ENCODE measurements at places on chromosomes 4 and X.

DNA sequence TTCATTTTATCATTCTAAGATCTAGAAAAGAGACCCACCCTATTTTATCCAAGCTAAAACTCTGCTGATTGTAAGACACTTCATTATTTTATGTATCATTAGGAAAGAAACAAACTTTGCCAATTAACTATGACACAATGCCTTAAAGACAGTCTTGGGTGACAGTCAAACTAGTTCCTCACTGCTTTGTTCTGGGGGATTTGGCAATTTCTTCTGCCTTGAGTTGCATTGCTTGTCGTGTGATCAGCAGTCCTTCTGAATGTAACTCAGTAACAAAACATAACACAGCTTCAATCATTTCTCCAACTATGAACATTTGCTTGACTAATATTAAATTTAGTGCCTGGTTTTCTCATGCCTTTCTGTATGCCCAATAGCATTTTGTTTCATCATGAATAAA is 577.9 kb upstream of the DIPK2B start:
- DNase-seq, result no peak

DNA sequence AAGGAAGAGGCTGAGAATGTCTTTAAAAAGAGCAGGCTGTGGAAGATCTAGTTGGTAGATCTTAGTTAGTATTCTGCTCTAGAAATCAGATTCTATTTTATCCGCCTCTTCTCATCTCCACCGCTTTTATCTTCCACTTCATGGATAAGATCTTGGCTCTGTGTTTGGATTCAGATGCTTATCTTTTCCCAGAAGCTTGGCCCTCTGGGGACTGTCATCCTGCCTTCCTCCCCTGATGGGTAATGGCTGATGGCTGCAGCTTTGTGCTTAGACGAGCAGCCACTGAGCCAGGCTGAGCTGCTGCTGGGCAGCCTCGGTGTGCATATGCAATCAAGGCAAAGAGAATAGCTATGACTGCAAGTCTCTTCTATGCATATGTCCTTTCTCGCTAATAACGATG is 23.5 kb downstream of the TRIML1 start:
- DNase-seq, result no peak

DNA sequence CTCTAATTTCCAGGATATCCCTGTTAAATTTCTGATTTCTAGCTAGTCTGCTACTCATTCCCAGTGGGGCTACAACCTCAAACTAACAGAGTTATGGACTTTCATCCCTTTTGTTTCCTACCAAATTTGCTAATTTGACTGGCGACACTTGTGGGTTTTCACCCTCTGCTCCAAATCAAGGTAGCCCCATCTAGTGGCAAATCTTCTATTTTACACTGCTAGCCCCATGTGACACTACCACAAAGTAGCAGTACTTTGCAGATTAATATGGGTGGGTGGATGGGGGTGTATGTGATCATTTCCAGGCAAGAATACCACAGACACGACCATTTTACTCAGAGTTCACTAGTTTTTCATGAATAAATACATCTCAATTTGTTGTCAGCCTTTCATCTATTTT is 150.3 kb downstream of the MSL3 start:
- no peak for DNase-seq

- DNase-seq, result no peak
These were observed 30.3 kb downstream of the RGS12 start for GRCh38 chr4:3323071-3323481.

DNA sequence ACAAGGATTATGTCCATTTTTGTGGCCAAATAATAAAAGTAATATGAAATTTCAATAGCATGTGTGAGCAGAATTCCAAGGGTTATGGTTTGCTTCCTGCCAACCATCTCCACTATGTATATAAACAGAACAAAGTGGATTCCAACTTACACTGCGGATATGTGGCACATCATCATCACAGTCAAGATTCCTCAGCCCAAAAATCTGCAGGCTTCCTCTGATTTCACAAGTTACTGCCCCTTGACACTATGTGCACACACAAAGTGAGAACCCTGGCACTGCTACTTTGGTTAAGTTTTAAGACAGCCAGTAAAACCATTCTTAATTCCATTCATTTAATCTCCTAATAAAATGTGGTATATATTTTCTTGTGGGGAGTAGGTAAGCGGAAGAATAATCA is 76.4 kb downstream of the LEF1 start:
- DNase-seq, result no peak

- no peak for DNase-seq
These were observed 808 bp downstream of the HUWE1 start for GRCh38 chrX:53685711-53686110.

GRCh38 chr4:12409507-12410190 is 981.0 kb upstream of the HS3ST1 start:
- DNase-seq, result peak; percentile 26

DNA sequence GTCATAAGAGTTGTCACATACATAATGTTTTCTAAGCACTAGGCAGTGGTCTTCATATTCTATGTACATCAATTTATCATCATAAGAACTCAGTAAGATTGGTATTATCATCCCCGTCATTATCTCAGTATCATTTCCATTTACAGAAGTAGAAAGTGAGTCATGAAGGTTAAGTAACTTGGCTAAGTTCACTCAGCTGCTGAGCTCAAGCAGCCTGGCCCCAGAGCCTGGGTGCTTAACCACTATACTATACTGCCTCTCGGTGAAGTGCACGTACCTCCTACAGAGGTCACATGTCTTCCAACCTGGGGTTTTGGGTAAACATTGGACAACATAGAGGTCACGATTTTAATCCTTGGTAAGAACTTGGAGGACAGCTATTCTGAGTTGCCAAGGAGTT is 161.5 kb upstream of the GATB start:
- no peak for DNase-seq

DNA sequence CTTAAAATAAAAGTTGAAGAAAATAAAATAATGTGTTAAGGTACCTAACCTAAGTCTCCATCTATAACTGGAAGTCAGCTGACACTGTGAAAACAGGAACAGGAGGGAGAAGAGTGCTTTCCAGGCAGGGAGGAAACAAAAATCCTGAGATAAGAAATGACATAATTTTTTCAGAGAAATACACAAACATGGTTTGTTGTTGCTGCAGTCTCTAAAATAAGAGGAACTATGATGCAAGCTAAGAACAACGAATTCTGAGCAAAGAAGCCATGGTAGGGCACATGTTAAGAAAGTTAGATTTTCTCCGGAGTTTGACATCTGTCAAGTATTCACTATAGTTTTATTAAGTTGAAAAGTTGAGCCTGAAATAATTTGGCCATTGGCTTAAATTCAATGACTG is 26.9 kb downstream of the PAPSS1 start:
- no peak for DNase-seq

GRCh38 chrX:37776987-37777325 is 2.9 kb upstream of the CYBB start:
- no peak for DNase-seq

GRCh38 chr4:121995790-121996537 is 44.1 kb upstream of the TRPC3 start:
- no peak for DNase-seq

DNA sequence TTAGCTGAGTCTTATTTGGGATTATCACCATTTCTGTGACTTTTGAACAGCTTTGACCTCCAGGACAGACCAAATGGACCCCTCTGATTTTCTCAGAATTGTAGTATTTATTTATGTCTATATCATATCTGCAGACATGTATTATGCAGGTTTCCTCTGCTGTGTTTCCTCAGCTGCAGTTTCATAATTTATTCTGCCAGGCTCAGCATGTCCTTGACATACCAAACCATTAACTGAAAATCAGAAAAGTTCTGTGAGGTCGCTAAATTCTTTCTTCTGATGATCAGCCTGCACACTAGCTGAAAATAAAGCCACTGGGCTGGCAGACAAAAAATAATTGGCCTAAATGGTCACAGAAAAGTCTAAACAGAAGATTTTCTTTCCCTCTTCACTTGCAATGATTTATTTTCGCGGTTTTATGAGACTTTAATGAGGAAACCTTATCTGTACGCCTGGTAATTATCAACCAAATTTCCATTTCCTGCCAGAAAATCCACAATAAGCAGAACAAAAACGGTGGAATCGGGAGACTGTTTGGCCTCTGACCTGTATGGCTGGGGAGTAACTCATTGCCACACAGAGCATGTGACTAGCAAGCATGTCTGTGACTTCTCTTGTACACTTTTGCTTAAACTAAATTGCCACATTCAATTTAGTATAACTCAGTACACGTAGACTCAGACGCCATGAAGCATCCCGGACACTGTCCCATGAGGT is 150.9 kb downstream of the ENPP6 start:
- DNase-seq, result no peak

DNA sequence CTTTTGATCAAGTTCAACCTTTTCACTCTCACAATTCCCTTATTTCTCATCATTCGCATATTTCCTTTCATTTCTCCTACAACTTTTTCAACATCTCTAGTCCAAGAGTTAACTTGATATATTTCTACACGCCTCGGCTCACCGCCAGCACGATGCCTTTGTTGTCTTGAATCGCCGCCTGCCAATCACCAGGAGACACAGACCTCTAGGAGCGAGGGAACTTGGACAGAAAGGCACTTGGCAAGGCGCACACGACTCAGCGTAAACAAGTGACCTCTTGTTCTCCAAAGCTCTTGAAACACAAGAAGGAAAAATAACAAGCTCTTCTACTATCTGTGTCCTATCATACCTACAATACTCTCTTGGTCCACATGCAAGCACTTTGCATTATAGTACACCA is 27.1 kb upstream of the RBMX start:
- no peak for DNase-seq

- DNase-seq, result no peak
These were observed 20.7 kb downstream of the AFAP1 start for GRCh38 chr4:7918981-7919380.

- peak; percentile 95 for DNase-seq
These were observed at the start of the genes HAUS3 and POLN for GRCh38 chr4:2241410-2242353. Gene HAUS3, minus strand, starts transcription at chr4:2242121. Its CDS starts 1,175 bp downstream, at chr4:2240946. Gene POLN, minus strand, starts transcription at chr4:2242121. Its CDS starts 12,890 bp downstream, at chr4:2229231.

DNA sequence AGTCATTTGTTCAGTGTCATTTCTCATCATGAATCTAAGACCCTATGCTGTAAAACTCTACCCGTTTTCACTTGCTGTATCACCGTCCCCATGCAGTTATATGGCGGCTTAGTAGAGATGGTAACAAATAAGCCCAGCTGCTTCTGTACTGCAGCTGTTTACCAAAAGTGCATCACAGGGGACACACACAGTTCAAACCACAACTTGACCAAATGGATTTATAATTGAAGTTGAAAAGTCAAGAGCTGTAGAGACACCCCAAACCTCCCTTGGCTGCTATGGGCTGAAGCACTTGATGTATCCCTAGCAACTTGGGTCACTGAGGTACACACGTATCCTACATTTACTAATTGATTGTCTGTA is 219.0 kb upstream of the FGF13 start:
- DNase-seq, result no peak

DNA sequence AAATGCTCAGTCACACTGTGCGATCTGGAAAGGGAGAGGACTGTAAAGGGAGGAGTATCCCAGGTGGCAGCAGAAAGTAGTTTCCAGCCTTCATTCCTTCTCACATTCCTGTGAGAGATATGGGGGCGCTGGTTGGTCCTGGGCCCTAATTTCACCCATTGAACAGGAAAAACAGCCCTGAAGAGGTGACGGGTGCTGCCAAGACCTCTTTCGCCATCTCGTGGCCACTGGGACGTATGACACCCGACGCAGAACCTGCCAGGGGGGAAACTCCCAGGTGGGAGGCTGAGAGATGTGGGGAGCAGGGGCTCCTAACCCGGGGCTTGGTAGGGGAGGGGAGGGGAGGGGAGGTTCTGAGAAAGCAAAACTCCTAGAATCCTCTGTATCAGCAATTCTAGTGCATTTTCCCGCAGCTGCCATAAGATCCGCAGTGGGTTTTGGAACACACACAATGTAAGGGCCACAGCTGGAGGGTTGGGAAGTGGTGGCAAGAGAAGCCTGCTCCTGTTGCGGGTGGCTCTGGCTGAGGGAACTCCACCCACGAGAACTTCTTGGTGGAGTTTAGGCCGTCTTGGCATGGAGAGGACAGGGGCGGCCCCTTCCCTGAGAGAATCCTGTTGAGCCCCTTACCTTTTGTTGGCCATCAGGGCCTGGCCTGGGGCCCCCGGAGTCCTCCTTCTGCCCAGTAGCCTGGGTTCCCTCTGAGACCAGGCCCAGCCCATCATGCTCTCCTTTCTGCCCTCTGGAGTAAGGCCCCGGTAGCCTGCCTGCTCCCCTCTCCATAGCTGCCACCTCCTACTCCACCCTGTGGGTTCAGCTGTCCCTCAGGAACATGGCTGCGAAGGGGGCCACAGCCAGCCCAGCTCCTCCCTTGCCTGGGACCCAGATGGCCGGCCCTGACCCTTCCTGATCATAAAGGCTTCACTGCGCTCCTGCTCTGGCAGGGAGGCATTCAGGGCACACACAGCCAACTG is 134.1 kb downstream of the OR13H1 start:
- peak; percentile 18 for DNase-seq

DNA sequence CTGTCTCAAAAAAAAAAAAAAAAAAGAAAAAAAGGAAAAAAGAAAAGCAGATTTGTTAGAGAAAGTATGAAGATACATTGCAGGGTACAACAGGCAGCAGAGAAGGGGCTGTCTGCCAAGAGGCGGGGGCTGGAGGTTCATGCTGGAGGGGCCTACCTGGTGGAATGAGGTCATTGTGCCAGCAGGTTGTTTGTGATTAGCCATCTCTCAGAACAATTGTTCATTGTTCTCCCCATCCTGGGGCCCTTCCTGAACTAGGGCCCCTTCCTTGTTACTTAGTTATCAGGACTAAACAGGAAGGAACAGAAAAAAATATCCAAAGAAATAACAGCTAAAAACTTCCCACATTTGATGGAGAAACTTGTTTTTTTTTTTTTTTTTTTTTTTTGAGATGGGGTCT is 14.0 kb upstream of the GPKOW start:
- no peak for DNase-seq

DNA sequence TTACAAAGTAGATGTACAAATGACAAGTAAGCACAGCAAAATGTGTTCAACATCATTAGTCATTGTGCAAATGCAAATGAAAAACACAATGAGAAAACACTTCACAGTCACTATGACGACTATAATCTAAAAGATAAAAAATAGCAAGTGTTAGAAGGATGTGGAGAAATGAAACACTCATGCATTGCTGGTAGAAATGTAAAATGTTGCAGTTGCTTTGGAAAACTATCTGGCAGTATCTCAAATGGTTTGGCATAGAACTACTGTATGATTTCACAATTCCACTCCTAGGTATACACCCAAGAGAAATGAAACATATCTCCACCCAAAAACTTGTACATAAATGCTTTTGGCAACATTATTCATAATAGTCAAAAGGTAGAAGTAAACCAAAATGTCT is 459.7 kb upstream of the TRAM1L1 start:
- no peak for DNase-seq

DNA sequence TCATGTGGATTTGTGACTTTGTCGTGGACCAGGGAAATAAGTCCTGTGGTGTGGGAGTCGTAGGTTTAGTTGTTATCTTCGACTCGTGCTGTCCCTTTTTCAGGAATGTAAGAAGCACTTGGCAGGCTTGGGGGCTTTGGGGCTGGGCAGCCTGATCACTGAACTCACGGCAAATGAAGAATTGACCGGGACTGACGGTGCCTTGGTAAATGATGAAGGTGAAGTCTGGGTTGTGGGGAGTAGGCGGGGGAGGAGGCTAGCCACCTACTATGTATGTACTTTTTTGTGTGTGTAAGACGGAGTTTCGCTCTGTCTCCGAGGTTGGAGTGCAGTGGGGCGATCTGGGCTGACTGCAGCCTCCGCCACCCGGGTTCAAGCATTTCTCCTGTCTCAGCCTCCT is 1.2 kb downstream of the TAF1 start:
- no peak for DNase-seq

Measured in HCT116 (cell line).